Tibial nerve (tissue), 4 donors: ENCODE measurements at places on chromosomes 7 and 10. TPM values are rescaled to one million over a fixed set of nuclear protein-coding genes. Genes with fewer than 3 reads are reported as not detected.

The GRM3 gene
- not detected for total RNA-seq

- DNase-seq: no peak
- no peaks in the 10 kb centered on the region for H3K36me3 ChIP-seq
- H3K4me3 ChIP-seq: no peak overlapping the region
- H3K27me3 ChIP-seq: peaks cover 9% of the 10 kb centered on the region
- no peak overlapping the region for H3K27ac ChIP-seq
Measured at GRCh38 chr7:21550076-21550475, 7.2 kb downstream of the DNAH11 start.

DNA sequence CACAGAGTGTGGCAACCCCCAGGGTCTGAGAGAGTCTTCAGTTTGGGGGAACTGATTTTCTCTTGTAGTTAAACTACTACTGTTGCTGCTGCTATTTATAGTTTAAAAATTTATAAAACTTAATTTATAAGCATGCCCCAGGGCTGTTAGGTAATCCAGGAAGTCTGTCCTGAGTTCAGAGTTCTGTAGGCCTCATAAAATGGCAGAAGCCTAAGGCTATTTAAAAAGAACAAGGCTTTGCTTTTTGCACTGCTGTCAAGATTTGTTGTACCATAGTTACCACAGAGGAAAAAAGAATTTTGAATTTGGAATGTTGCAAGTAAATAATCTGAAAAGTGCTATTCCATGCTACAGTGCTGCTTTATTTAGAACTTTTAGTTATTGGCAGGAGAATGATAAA is 66.1 kb downstream of the AGK start:
- no peaks in the 10 kb centered on the region for H3K4me1 ChIP-seq
- H3K36me3 ChIP-seq: no peaks in the 10 kb centered on the region
- H3K27me3 ChIP-seq: no peaks in the 10 kb centered on the region
- H3K4me3 ChIP-seq: no peak overlapping the region
- H3K27ac ChIP-seq: no peak overlapping the region

- no peaks in the 10 kb centered on the region for H3K27me3 ChIP-seq
- peaks cover 9% of the 10 kb centered on the region for H3K4me1 ChIP-seq
- H3K36me3 ChIP-seq: no peaks in the 10 kb centered on the region
- H3K27ac ChIP-seq: no peak overlapping the region
- DNase-seq: peak; percentile 73
- peak overlapping the region; percentile 15 for H3K4me3 ChIP-seq
Measured at GRCh38 chr10:132023092-132023811, 41.5 kb upstream of the BNIP3 start.

DNA sequence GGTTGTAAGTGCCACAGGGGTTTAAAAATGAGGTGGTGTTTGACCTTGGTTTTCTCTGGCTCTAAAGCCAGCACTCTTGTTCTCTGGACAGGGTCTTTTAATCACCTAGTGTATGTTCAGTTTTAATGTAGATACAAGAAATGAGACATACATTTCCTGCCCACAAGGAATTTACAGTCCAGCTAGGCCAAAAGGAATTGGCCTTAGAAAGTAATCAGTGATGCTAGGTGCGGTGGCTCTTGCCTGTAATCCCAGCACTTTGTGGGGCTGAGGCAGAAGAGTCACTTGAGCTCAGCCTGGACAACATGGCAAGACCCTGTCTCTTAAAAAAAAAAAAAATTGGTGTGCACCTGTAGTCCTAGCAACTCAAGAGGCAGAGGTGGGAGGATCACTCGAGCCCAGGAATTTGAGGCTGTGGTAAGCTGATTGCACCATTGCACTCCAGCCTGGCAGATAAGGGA is 100.2 kb downstream of the LRMDA start:
- H3K4me3 ChIP-seq: no peak overlapping the region
- peaks cover 10% of the 10 kb centered on the region for H3K4me1 ChIP-seq
- no peaks in the 10 kb centered on the region for H3K36me3 ChIP-seq
- H3K27me3 ChIP-seq: no peaks in the 10 kb centered on the region

The NAT16 gene
- total RNA-seq: not detected

The SLIT1 gene
- total RNA-seq: 1.8 TPM
